HL-60 (cell line): ENCODE measurements at places on chromosomes 7 and 10.

DNA sequence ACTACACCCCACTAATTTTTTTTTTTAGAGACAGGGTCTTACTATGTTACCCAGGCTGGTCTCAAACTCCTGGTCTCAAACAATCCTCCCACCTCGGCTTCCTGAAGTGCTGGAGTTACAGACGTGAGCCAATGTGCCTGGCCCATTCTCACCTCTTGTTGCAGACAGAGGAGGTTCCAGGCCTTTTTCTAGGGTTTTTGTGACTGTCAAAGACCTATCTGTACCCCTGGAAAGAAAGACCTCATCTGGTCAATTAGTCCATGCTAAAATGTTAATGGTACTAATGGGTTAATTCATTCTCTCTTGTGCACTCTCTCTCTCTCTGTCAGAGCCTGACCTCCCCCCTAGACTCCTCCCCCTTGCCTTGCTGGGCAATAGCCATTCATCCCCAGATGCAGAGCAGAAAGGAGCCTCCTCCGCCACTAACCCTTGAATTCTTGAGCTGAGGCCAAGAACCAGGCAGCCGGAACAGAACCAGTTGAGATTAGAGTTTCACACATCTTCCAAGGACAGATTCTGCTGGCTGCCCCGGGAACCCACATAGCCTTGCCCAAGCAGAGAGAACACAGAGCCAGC, 209.7 kb downstream of the SKIDA1 start:
- DNase-seq, result no peak

- DNase-seq, result no peak
Measured at GRCh38 chr10:86220626-86221025, 146.0 kb downstream of the GRID1 start.

GRCh38 chr7:95584769-95585425, 11.4 kb downstream of the PDK4 start:
- no peak for DNase-seq

DNA sequence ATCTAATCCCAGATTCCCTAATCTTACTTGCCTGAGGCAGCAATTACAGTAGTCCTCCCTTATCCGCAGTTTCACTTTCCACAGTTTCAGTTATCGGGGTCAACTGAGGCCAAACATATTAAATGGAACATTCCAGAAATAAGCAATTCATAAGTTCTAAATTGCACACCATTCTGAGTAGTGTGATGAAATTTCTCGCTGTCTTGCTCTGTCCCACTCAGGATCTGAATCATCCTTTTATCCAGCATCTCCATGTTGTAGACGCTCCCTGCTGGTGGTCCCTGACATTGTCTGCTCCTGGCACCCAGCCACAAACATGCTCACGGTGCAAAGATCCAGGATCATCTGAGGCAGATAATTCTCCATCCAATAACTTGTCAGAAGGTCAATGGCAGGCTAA, 128.7 kb upstream of the CXCL12 start:
- DNase-seq, result no peak

DNA sequence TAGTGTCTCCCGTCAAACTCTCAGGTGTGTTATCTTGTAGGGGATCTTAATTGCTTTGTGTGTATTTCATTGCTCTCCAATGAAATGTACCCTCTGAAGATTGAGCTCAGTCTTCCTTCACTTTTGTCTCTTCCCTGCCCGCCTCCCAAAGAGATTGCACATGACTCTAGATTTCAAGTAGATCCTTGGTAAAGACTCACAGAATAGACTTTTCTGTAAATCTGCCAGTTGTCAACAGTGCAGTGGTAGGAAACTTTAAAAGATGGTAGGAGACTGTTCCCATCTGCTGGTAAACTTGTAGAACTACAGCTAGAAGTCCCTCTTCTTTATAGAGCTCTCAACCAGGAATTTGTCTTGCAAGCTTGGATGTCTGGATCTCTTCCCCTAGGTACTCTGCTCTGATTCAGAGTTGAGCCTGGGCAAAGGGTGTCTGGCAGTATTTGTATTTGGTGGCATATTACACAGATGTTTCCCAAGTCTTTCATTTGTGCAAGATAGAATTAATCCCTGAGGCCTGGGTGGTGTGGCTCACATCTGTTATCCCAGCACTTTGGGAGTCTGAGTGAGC, 9.6 kb downstream of the CCL26 start:
- peak; percentile 35 for DNase-seq

- no peak for DNase-seq
Measured at GRCh38 chr7:108226816-108227299, 96.7 kb upstream of the LAMB4 start.

GRCh38 chr10:119667562-119668328, 16.6 kb downstream of the BAG3 start:
- no peak for DNase-seq
